ENCODE measurements at places on chromosomes 6 and 20. TPM values are rescaled to one million over a fixed set of nuclear protein-coding genes. Genes with fewer than 3 reads are reported as not detected.

- no peak for DNase-seq
Observed at GRCh38 chr20:25083773-25084625, 2.1 kb upstream of the VSX1 start.

GRCh38 chr6:137497721-137498463 is 3.7 kb upstream of the OLIG3 start:
- DNase-seq: peak; percentile 61

GRCh38 chr6:12608016-12608860 is 108.3 kb upstream of the PHACTR1 start:
- no peak for DNase-seq

GRCh38 chr6:31651602-31652191 is 764 bp downstream of the BAG6 start:
- DNase-seq: no peak

- DNase-seq: no peak
Observed at GRCh38 chr6:54100411-54101006, 10.7 kb upstream of the MLIP start.

DNA sequence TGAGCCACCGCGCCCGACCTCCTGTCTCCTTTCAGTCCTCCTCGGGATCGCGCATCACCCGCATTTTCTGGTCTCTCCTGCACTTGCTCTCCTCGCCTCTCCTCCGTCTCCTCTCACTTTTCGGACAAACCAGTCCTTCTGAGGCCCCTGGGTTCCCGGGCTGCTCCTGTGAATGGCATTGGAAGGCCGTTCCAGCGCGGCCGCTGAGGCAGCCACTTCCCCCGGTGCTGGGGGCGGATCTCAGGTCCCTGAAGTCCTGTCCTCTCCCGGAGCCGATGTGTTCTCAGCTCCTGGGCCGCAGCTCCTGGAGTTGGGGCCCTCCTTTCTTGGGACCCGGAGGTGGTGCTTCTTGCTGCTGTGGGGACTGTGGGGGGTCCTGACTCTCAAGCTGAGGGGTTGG is 803 bp downstream of the MICB start:
- DNase-seq: no peak

- no peak for DNase-seq
Observed at GRCh38 chr20:29448806-29449470, 1808.5 kb upstream of the DEFB115 start.

- no peak for DNase-seq
Observed at GRCh38 chr6:144027932-144028587, 20.0 kb upstream of the PLAGL1 start.

GRCh38 chr20:20181322-20181721 is 129.0 kb downstream of the CFAP61 start:
- no peak for DNase-seq

DNA sequence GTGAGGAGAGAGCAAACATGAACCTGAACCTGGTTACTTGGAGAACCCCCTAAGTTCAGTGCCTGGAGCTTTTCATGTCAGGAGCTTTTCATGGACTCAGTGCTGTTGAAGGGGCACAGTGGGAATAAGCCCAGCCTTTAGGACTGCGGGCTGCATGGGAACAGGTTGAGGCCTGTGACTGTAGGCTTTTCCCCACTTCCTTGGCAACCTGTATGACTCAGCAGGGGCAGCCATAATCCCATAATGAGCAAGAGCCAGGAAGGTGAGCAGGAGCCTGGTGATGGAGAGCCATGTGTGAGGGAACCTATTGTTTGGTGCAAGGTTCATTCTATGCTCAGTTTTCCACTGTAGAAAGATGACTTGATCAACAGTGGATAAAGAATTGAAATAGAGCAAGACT is 23.4 kb downstream of the MEP1A start:
- DNase-seq: no peak

DNA sequence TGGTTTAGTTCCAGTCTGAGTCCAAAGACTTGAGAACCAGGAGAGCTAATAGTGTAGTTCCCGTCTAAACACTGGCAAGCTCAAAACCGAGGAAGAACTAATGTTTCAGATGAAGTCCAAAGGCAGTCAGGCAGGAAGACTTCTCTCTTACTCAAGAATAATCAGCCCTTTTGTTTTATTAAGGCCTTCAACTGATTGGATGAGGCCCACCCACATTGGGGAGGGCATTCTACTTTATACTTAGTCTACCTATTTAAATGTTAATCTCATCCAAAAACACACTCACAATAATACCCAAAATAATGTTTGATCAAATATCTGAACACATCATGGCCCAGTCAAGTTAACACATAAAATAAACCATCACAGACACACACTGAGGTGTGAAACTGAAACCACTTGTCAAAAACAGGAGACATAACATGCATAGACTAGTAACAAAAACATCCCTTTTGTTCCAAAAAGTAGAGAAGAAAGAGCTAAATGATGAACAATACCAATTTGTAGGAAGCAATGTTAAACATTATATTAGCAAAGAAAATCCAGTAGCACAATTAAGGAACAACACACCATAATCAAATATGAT is 50.2 kb upstream of the SENP6 start:
- DNase-seq: no peak

DNA sequence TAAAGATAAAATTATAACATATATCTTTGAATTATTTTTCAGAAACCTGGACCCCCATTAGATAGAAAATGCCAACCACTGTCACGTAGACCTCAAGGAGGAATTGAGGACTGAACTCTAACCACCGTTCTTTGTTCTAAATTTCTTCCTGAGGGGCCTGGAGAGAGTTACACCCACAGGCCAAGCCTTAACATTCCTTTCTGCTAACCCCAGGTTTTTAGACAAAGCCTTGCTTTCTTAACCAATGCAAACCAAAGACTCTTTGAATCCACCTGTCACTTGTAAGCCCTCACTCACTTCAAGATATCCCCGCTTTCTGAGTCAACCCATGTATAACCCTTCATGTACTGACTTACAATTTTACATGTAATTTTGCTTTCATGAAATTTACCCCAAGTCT is 41.0 kb downstream of the SNX14 start:
- DNase-seq: no peak

Gene POM121L2
- not detected for total RNA-seq

Gene SLC35A1
- 15.6 TPM for total RNA-seq

Gene ATG5
- 26.3 TPM for total RNA-seq

Gene TNNC2
- total RNA-seq: not detected

Gene NHLRC1
- 1.0 TPM for total RNA-seq

Gene CD109
- 0.15 TPM for total RNA-seq

Gene SYNDIG1
- not detected for total RNA-seq

Gene SLC22A2
- total RNA-seq: not detected

Gene MYBL2
- total RNA-seq: 35.8 TPM

Gene SLC17A2
- not detected for total RNA-seq

Gene RHAG
- total RNA-seq: not detected

Data from B cell (primary cell).